ENCODE measurements at places on chromosomes 2 and 18. TPM values are rescaled to one million over a fixed set of nuclear protein-coding genes. Genes with fewer than 3 reads are reported as not detected.

ARHGAP15 gene
- 8.2 TPM for total RNA-seq

CYTIP gene
- total RNA-seq: 11.5 TPM

PEX13 gene
- total RNA-seq: 28.9 TPM

MOGAT1 gene
- total RNA-seq: not detected

ORMDL1 gene
- 47.2 TPM for total RNA-seq

KIF1A gene
- total RNA-seq: 17.2 TPM

SPP2 gene
- total RNA-seq: not detected

NGEF gene
- total RNA-seq: 20.1 TPM

PRSS56 gene
- total RNA-seq: not detected

ANKRD30BL gene
- not detected for total RNA-seq
